ENCODE measurements at places on chromosomes 16 and 17.

DNA sequence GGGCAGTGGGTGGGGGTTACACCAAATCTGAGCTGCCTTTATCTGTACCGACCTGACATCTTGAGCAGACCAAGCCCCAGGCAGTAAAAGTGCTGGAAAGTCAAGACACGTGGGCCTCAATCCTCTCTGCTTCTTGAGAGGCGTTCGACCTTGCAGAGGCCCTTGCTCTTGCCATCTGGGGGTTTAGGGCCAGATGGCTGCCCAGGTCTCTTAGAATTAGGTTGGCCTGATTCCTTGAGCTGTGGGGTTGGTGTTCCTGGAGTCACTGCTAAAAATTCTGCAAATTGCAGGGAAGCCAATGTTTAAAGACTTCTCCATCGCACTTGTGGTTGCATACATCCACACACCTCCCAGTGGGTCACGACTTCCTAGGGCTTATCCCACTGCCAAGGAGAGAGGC, 238.2 kb upstream of the ASIC2 start:
- no peak for DNase-seq

- no peak for DNase-seq
These were observed 15.0 kb downstream of the MYO15B start for GRCh38 chr17:75602644-75603043.

GRCh38 chr17:1267471-1267943, 2.7 kb upstream of the BHLHA9 start:
- DNase-seq: no peak

DNA sequence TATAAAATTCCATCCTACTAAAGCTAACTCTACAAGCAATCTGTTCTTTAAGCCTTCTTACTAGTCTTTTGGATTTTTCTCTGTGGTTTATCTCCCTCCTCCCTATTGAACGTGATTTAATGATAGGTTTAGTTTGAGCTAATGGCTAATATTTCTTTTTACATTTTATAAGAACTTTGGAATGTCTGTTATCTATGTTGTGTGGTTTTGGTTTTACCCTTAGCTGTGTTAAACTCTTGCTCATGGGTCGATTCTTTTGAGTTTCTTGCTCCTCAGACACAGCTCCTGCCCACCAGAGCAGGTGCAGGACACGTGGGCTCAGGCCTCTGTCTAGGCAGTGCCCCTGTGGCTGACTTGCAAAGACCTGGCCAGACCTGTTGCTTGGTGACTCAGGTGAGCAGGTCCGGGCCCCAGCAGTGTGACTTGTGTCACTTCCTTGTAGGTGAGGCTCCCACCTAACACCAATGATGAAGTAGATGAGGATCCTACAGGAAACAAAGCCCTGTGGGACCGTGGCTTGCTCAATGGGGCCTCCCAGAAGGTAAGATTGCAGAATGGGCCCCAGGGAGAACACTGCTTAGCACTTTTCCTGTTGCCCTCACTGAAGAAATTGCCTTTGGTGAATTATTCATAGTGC, 45.1 kb downstream of the SF3B3 start:
- no peak for DNase-seq

GRCh38 chr17:47297661-47298400, 25.9 kb upstream of the EFCAB13 start:
- no peak for DNase-seq

GRCh38 chr17:8649157-8650118, 18.9 kb upstream of the MYH10 start:
- DNase-seq: no peak

DNA sequence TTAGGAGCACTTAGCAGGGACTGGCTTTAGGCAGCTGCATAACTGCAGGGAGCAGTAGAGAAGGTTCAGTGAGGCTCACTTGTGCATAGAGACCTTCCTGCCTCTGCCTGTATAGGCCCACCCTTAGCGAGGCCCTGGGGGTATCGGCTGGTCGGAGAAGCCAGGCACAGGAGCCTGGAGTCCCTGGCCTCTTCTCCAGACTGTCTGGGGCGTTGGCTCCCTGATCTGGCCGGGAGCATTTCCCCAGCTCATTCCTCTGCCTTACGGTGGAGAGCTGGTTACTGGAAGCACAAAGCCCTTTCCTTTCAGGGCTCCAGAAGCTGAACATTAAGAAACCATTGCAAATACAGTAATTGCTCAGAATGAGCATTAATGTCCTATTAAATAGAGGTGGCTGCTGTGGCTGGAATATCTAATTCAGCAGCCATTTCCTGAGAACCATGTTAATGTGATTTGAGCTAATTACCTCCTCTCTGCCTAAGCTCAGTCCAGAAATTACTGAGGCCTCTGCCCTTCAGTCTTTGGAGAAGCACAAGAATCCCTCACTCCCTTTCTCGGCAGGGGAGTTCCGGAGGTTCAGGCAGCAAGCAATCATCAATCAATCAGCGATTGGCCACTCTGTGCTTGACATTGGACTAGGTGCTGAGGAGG, 18.8 kb upstream of the TMEM220 start:
- no peak for DNase-seq

All from WTC11 (cell line).